ENCODE measurements at places on chromosomes 7 and 10. TPM values are rescaled to one million over a fixed set of nuclear protein-coding genes. Genes with fewer than 3 reads are reported as not detected.

The RSPH10B2 gene
- total RNA-seq = 0.13 TPM

The SVOPL gene
- not detected for total RNA-seq

The TRIL gene
- total RNA-seq = 0.33 TPM

The CYP17A1 gene
- not detected for total RNA-seq

The CACNB2 gene
- total RNA-seq = not detected

The NUDT13 gene
- 1.2 TPM for total RNA-seq

The SPACDR gene
- 1.2 TPM for total RNA-seq

The GPR22 gene
- total RNA-seq = 0.04 TPM

The MMP21 gene
- 0.07 TPM for total RNA-seq

The FFAR4 gene
- not detected for total RNA-seq

The SDHAF3 gene
- total RNA-seq = 7.5 TPM

The CCSER2 gene
- total RNA-seq = 22.3 TPM

The ARMC10 gene
- total RNA-seq = 49.0 TPM

The NDUFB8 gene
- 247 TPM for total RNA-seq

The EN2 gene
- total RNA-seq = not detected

The CLIP2 gene
- 28.0 TPM for total RNA-seq

The GRID2IP gene
- 0.04 TPM for total RNA-seq

The ZNF117 gene
- 3.4 TPM for total RNA-seq

The DEPP1 gene
- total RNA-seq = 395 TPM

The PRLHR gene
- not detected for total RNA-seq

The LRMDA gene
- total RNA-seq = 7.2 TPM
